ENCODE measurements at places on chromosomes 3 and 15. TPM values are rescaled to one million over a fixed set of nuclear protein-coding genes. Genes with fewer than 3 reads are reported as not detected.

Gene MUC20
- total RNA-seq = not detected

DNA sequence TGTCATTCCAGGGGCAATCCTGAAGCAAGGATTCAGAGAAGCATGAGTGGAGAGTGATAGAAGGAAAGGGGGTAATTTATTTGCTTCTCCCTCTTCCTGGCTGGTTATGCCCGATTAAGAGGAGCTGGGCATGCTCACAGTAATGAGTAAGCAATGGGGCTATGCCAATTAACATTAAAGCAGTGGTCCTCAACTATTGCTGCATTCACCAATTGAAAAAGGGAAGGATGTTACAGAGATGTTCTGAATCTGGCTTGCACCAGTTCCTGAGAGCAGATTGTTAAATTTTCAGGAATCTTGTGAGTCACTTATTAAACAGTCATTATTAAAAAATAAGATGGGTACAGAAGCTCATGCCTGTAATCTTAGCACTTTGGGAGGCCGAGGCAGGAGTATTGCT, 85.9 kb upstream of the ZBTB20 start:
- no peaks in the 10 kb centered on the region for H3K36me3 ChIP-seq
- H3K27ac ChIP-seq = peak overlapping the region; percentile 27
- no peak overlapping the region for H3K4me3 ChIP-seq
- no peaks in the 10 kb centered on the region for H3K27me3 ChIP-seq

DNA sequence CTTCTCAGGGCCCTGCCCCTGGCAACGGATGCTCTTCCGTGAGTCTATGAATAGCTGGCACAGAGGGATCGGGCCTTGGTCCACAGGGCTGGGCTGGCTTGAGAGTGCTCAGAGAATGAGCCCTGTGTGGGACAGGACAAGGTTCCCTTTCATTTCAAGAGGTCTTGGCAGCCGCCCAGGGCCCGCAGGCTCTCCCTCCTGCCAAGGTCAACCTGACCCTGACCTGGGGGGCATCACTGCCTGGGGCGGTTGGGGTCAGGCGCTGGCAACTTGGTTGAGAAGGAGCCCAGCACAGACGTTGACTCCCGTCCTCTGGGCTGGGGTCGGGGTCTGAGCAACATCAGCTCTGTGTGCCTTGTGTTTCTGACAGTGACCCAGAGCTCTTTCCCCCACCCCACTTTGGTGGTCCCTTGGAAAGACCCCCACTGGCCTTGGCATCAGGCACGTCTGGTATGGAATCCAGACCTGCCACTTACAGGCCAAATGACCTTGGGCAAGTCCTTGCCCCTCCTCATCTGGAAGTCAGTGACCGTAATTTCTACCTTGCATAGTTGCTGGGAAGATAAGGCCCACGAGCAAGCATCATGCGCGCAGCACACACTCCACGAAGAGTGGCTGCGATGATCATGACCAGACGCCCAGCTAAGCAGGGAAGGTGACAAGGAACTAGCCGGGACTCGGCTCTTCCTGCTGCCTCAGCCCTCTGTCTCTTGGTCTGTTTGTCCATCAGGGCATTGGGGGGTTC, 36.4 kb downstream of the EPHB3 start:
- H3K27me3 ChIP-seq = peaks cover 9% of the 10 kb centered on the region
- no peaks in the 10 kb centered on the region for H3K4me1 ChIP-seq
- H3K4me3 ChIP-seq = no peak overlapping the region
- no peaks in the 10 kb centered on the region for H3K36me3 ChIP-seq

DNA sequence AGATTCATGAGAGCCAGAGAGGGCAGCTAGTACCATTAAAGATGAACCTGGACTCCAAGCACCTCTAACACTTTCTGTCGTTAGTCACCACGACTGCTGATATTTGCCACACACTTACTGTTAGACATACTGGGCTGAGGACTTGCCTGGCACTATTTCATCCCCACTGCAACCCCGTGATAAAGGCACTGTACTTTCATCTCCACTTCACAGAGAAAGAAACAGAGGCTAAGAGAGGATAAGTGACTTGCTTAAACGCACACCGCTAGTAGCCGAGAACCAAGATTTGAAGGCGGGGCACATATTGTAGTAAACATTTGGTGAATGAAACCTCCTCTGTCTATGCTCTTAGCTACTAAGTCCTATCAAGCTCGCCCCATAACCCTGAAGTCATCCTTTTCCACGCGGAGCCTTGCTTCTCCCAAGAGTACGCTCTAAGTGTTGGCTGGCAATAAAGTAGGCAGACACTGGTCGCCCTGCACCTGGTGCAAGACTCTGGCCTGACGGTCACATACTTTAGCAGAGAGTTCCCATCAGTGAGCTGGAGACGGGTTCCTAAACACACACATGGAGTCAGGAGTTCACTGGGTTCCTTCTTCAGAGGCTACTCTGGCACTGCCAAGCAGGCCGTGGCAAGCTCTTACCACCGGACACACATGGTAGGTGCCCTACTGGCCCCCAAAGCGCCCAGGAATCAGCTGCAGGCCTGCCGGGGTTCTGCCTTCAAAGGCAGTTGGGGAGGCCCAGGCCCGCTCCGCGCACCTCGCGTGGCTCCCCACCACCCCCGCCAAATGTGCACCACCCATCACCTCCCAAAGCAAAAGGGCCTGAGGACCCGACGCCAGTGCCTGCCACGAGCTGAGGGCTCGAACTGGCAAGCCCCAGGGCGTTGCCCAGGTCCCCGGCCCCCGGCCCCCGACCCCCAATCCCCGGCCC, 951 bp downstream of the POMGNT2 start:
- peaks cover 6% of the 10 kb centered on the region for H3K4me1 ChIP-seq
- no peaks in the 10 kb centered on the region for H3K36me3 ChIP-seq
- DNase-seq = peak; percentile 21
- peak overlapping the region; percentile 89 for H3K4me3 ChIP-seq
- no peak overlapping the region for H3K27ac ChIP-seq

- H3K27me3 ChIP-seq = no peaks in the 10 kb centered on the region
- no peak for DNase-seq
- H3K27ac ChIP-seq = no peak overlapping the region
- peaks cover 4% of the 10 kb centered on the region for H3K4me1 ChIP-seq
Measured at GRCh38 chr3:52026041-52026440, 30.3 kb downstream of the DUSP7 start.

DNA sequence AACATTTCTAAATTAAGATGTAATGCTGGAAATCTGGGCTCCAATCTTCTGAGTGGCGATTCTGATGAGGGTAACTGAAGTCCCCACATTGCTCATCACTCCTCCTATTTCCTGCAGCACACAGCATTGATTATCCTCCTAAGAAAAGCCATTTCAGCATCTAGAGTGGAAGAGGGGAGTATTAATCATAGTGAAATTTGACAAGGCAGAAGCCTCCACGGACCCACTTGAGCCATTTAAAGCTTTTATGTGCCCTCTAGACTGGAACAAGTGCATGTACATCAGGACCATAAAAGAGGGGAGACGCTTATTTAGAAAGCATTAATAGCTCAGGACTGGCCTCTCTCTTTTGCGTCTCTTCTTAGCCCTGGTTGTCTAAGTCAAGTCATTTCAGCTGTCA, 25.8 kb downstream of the AQP9 start:
- H3K27me3 ChIP-seq = no peaks in the 10 kb centered on the region
- no peak overlapping the region for H3K27ac ChIP-seq
- H3K36me3 ChIP-seq = no peaks in the 10 kb centered on the region
- no peaks in the 10 kb centered on the region for H3K4me1 ChIP-seq
- no peak for DNase-seq

Data from GM23248 (cell line).